ENCODE measurements at places on chromosomes 1 and 21. TPM values are rescaled to one million over a fixed set of nuclear protein-coding genes. Genes with fewer than 3 reads are reported as not detected.

GRCh38 chr1:226405411-226405988 is 2.4 kb downstream of the PARP1 start:
- DNase-seq = no peak

SPRR3 gene
- polyA plus RNA-seq = 2.6 TPM

GRCh38 chr1:218165701-218166114 is 119.4 kb upstream of the RRP15 start:
- no peak for DNase-seq

- DNase-seq = no peak
Measured at GRCh38 chr1:203932556-203932955, 71.2 kb downstream of the SNRPE start.

DNA sequence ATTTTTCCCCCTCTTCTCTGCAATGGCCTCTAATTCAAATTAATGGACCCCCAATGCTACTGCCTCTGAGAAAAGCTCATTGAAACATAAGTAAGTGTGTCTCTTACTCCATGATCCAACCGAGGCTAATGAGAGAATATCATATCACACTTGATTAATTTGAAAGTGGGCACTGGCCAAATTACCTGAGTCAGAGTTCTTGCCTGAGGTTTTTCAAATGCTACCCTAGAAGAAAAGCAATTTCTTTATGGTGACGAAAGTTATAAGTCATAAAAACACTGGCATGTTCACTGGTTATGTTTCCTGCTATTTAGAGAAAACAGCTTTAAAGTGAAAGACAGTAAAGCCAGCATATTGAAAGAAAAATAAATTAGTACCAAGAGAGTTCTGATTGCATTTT is 368.8 kb upstream of the TMPRSS15 start:
- no peak for DNase-seq

DNA sequence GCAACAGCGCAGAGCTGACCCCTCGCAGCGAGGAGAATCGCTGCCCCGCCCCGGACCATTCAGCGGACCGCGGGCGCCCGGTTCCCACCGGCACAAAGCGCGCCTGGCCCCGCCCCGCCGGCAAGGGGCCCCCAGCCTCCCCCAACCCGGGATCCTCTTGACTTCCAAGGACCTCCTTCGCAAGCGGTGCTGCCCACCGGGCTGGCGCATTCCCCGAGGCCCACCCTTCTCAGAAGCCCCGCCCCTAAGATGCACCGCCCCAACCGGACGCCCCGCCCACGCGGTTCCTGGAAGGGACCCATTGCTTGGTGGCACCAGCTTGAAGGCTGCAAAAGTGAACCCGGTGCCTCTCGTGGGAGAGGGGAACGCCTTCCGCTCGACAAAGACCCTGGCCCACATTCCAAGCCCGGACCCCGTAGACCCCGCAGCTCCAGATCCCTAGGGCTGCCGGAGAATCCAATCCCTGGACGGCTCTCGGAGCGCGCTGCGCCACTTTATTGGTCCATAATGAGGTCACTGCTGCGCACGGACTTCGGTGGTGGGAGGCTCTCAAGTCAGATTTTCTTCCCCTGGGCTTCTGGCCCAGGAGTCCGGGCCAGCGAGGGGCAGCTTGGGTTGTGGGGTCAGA is 2.0 kb downstream of the HES3 start:
- no peak for DNase-seq

DNA sequence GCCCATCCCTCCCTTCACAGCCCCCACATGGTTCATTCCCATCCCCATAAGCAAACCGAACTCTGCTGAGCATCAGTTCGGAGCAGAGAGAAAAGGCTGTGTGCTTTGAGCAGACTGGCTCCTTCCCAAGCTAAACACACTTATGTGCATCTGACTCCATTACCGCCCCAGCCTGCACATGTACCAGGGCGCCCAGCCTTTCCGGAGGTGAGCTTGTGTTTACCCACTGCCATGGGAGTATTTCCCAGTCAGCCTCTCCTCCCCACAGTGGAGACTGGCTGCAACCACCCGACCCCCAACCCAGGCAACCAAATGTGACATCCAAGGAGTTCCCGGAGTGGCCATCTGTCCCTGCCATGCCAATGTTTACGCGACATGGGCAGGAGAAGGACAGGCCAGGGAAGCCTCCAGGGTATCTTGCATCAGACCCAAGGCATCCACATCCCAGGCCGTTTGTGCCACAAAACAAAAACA is 9.4 kb downstream of the TIAM1 start:
- no peak for DNase-seq

- DNase-seq = no peak
Measured at GRCh38 chr1:109193653-109194590, 19.8 kb upstream of the SARS1 start.

DNA sequence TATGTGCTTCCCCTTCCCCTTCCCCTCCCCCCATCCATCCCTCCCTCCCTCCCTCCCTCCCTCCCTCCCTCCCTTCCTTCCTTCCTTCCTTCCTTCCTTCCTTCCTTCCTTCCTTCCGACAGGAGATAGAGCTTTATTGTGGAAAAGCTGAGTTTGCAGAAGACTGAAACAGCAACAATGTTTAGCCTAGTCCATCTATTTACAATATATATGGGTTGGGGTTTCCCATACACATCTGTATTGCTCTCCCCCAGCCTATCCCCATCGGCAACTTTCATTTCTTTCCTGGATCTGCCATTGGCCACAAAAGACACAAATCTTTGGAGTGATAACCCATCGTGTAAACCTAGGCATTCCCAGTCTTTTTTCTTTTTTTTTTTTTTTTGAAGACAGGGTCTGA is 222.3 kb downstream of the USH2A start:
- no peak for DNase-seq

DNA sequence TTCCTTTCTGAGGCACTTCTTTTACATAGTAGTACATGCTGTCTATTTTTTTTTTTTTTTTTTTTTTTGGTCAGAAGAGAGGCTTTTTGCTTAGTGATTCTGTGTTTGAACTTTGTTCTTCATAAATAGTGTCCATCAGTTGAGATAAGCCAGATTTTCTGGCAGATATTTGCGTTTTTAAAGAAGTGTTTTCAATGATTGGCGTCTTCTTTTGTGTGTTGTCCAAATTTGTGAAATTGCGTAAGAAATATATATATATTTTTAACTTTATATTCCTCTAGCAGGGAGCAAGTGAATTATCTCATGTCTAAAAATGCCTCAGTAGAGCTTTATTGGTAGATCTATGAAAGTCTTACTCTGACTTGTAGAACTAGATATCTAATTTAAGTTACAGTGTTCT is 28.3 kb downstream of the NEK7 start:
- no peak for DNase-seq

GRCh38 chr1:181485287-181486097 is 2.2 kb downstream of the CACNA1E start:
- DNase-seq = no peak

DNA sequence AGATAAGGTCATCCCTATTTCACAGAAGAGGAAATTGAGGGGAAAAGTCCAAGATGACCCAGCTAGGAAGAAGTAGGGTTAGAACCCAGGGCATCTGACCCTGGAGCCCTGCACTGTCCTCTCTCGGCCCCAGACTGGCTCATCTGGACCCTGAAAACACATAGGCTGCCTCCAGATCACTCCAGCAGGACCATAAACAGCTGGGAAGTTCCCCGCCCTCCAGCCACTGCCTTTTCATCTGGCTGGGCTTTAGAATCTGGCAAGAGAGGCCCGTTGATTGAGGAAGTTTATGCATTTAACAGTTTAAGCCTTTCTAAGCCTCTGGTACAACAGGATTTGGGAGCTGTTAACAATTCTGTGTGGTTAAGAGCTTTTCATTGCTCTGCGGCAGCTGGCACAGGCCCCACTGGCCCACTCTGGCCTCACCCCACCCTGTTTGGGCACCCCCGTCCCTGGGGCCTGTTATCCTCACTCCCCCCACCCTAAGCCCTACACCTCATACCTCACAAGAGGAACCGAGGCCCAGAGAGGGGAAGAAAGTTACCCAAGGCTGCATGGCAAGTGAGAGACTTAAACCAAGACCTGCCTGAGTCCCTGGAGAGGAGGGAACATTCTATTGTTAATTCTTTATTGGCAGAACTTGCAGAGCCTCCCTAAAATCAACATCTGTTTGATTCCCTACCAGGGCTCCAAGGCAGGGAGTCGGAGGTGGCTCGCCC is 84.2 kb downstream of the EPHB2 start:
- peak; percentile 23 for DNase-seq

Measured in heart right ventricle (tissue), 16 donors.